Activated CD4-positive, alpha-beta memory T cell treated with anti-CD3 and anti-CD28 coated beads for 36 hours (primary cell): ENCODE measurements at places on chromosomes 13 and 19.
A peak's percentile ranks its signal among the peaks of the same experiment; 100 is the strongest.

- H3K27me3 ChIP-seq: no peaks in the 10 kb centered on the region
- no peak overlapping the region for H3K4me3 ChIP-seq
- peaks cover 11% of the 10 kb centered on the region for H3K36me3 ChIP-seq
- peaks cover 17% of the 10 kb centered on the region for H3K4me1 ChIP-seq
- DNase-seq: no peak
Measured at GRCh38 chr13:41178040-41178439, 16.3 kb downstream of the KBTBD7 start.

DNA sequence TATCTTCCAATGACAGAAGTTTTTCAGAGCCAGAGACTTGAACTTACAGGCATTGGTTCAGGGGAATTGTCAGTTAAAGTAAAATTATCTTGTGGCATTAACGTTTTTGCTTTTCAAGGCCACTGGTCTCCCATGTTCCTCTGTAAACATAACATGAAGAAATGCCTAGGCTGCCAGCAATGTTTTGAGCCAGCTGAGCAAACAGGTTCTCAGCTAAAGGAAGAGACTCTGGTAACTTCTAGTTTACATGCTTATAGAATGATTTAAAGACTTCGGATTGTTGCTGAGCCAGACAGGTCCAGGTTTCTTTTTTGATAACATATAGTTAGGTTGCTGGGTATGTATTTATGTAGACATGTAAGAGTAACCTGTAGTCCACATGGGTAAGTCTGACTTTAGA, 35.7 kb downstream of the ZNF493 start:
- no peak overlapping the region for H3K27ac ChIP-seq
- DNase-seq: no peak
- H3K27me3 ChIP-seq: no peaks in the 10 kb centered on the region
- H3K4me1 ChIP-seq: no peaks in the 10 kb centered on the region

DNA sequence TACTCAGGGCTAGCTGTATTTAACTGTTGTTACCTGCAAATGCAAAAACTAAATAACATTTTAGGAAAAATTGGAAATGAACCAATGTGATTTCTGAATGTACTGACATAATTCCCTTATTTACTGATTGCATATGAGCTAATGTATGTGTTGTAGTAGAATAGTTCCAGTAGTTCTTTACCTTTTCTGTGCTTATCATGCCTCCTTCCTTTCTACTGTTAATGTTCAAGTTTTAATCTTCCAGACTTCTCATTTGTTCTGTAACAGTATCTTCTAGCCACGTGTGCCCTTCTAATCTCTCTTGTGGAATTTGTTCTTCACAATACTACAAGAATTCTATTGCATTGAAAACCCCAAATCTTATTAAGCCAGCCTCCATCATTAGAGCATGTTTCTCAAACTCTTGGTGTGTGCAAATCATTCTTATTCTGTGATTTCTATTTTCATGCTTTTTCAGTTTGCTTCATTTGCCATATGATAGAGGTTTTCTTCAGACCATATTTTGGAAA, 17.7 kb downstream of the LSM14A start:
- no peaks in the 10 kb centered on the region for H3K27me3 ChIP-seq
- peaks cover 65% of the 10 kb centered on the region for H3K4me1 ChIP-seq
- H3K27ac ChIP-seq: no peak overlapping the region

DNA sequence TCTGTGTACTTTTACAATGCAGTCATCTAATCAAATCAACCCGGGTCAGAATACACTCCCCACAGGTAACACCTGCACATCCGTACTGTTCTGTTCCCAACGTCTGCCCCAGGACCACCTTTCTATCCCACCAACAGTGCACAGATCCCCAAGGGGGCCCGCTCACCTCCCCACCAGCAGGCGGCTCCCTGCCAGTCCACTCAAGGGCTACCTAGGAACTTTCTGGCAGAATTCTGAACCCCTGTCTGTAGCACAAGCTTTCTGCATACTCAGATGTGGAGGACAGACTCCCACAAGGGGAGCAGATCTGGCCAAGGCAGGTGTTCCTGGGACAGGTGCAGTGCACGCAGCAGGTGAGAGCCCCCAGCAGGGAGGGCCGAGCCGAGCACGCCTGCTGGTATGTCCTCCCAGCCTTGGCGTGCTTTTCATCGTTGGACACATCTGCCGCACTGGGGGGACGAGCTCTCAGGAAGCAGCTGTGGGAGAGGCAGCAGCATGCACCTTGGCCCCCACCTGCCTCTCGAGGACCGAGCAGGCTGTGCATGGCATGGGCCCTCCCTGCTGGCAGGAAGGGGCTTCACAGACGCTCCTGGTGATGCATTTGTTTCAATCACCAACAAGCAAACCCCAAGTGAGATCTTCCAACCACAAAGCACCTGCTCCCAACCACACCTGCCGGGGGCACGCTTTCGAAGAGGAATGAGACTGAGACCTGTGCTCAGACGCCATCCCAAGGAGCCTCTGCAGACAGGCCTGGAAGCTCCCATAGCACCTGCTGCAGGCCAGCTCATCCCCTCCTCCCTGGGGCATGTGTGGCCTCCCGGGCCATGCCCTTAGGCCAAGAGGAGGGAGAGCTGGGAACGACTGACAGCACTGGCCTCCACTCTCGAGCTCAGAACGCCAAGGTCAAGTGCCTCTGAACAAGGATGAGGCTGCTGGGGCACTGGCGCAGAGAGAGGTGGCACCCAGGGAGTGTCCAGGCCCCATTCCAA, 35.9 kb downstream of the RAB20 start:
- H3K27me3 ChIP-seq: no peaks in the 10 kb centered on the region
- H3K36me3 ChIP-seq: no peaks in the 10 kb centered on the region
- H3K4me1 ChIP-seq: peaks cover 24% of the 10 kb centered on the region
- no peak overlapping the region for H3K4me3 ChIP-seq
- H3K27ac ChIP-seq: no peak overlapping the region
- peak; percentile 24 for DNase-seq

GRCh38 chr13:38900188-38900587, 90.4 kb downstream of the STOML3 start:
- no peaks in the 10 kb centered on the region for H3K4me1 ChIP-seq
- H3K27ac ChIP-seq: no peak overlapping the region
- H3K36me3 ChIP-seq: no peaks in the 10 kb centered on the region
- no peak overlapping the region for H3K4me3 ChIP-seq
- DNase-seq: no peak

DNA sequence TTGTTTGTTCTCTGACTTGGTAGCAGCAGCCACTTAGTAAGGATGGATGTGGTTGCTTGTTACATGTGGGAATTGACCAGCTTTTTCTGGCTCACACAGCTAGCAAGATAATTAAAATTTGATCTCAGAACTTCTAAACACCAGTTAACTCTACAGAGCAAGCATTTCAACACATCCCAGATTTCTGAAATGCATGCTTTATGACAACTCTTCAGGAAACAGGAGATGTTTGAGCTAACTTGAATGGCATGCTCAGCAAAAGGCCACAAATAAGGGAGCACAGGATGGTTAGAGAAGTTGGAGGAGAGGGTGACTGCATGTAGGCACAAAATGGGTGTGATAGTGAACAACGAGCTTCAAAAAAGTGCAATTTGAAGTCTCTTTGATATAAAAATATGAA, 167.1 kb upstream of the SPRY2 start:
- H3K4me1 ChIP-seq: no peaks in the 10 kb centered on the region
- H3K27ac ChIP-seq: no peak overlapping the region
- H3K36me3 ChIP-seq: no peaks in the 10 kb centered on the region
- no peak overlapping the region for H3K4me3 ChIP-seq
- no peak for DNase-seq

DNA sequence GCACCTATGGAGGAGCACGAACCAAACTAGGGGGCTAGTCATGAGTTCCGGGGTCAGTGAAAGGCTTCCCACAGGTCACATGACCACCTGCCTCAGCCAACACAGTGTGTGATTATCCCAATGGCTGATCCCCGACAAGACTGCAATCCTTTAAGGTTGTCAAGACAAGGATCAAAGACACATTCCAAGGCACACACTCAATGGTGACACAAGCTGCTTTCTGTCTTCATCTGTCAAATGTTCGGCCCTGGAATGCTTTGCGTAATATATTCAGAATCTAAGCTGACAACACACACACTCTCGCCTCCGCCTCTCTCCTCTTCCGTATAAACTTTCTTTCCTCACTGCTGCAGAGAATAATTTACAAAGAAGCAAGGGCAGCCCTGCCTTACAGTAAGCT, 11.7 kb downstream of the RANBP3 start:
- no peaks in the 10 kb centered on the region for H3K27me3 ChIP-seq
- peaks cover 80% of the 10 kb centered on the region for H3K4me1 ChIP-seq
- H3K4me3 ChIP-seq: no peak overlapping the region
- peaks cover 5% of the 10 kb centered on the region for H3K36me3 ChIP-seq
- no peak for DNase-seq

DNA sequence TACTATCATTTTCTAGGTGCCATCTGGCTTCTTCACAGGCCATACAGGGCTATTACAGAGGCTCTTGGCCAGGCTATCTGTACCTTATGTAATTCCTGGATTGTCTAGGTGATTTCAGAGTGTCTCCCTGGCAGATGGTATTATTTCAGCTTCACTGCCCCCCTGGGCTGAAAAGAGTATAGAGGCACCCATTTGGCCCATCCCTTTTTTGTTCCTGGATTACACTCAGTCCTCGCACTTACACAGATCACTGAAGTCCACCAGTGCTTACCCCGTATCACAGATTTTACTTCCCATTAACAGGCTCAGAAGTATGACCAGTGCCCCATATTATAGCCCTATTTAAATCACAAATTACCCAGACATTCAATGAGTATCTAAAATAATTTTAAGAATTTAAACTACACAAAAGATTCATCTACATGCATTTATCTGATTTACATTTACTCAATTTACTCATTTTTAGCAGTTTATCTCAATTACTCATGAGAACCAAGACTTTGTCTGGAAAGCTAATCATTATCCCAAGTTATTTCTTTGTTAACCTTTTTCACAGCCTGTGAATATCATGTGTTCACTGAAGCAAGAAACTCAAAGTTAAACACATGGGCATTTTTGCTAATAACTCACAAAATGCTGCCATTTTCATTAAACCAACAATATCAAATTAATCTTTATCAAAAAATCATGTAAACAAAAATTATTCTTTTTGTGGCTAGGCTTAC, 121.0 kb downstream of the PCDH20 start:
- H3K4me1 ChIP-seq: no peaks in the 10 kb centered on the region
- H3K27me3 ChIP-seq: no peaks in the 10 kb centered on the region

- no peaks in the 10 kb centered on the region for H3K4me1 ChIP-seq
- no peak for DNase-seq
- H3K27me3 ChIP-seq: no peaks in the 10 kb centered on the region
- no peaks in the 10 kb centered on the region for H3K36me3 ChIP-seq
- no peak overlapping the region for H3K4me3 ChIP-seq
Measured at GRCh38 chr19:3420909-3421619, 54.7 kb downstream of the NFIC start.

DNA sequence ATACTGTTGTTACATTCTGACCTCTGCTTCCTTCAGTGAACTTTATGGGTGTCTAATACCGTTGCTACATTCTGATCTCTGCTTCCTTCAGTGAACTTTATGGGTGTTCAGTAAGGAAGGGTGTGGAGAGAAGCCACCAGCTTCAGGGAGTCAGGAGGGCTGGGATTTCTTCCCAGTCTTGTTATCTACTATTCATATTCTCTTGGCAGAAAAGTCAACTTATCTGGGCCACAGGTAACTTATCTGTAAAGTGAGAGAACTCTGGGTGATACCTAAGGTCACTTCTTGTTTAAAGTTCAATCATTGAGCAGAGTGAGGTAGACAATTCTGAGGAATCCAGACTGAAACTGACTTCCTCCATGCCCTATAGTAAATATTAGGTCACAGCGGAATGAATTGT, 71.2 kb upstream of the STK24 start:
- H3K36me3 ChIP-seq: no peaks in the 10 kb centered on the region
- no peak overlapping the region for H3K4me3 ChIP-seq
- H3K27me3 ChIP-seq: peaks cover 4% of the 10 kb centered on the region
- no peak for DNase-seq

- H3K4me1 ChIP-seq: peaks cover 9% of the 10 kb centered on the region
- H3K27me3 ChIP-seq: peaks cover 18% of the 10 kb centered on the region
- DNase-seq: no peak
- H3K27ac ChIP-seq: no peak overlapping the region
- no peak overlapping the region for H3K4me3 ChIP-seq
Measured at GRCh38 chr19:29873801-29874575, 62.2 kb downstream of the CCNE1 start.

- peaks cover 33% of the 10 kb centered on the region for H3K27me3 ChIP-seq
- H3K36me3 ChIP-seq: no peaks in the 10 kb centered on the region
- H3K27ac ChIP-seq: no peak overlapping the region
- H3K4me1 ChIP-seq: peaks cover 8% of the 10 kb centered on the region
- peak; percentile 22 for DNase-seq
Measured at GRCh38 chr13:24540236-24541126, 27.9 kb upstream of the PARP4 start.

DNA sequence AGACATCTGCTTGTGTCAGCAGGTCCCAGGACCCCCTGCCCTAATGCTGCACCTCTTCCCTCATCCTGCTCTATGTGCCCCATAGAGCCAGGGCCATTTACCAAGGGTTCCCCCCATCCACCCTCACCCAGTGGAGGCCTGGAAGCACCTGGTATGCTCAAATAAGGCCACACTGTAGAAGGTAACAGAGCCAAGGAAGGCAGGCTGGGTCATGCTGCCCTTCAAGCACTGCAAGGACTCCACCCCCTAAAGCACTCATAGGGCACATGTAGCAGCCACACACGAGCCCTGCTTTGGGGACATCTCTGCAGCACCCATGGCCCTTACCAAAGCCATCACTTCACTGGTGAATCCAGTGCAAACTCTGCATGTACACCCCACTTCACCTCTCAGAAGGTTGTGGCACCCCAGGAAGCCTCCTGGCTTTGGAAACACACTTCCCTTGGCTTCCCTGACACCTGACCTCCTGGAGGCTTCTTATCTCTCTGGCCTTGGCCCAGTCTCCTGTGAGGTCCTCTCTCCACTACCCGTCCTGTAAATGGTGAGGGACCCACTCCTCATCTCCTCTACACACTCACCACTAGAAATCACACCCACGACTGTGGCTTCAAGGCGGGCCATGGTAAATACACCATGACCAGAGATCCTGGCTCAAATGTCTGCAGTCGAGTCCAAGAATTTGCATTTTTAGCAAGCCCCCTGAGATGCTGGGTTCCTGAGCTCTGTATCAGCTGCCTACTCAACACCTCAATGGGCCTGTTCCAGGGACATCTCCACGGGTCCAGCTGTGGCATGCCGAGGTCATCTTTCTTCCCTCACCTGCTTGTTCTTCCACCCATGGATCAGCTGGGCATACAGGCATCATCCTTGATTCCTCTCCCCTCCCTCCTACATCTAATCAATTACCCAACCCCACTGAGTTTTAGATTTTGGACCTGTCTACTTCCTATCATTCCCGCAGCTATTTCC, 80.9 kb upstream of the DOCK9 start:
- no peak overlapping the region for H3K4me3 ChIP-seq
- DNase-seq: no peak
- peaks cover 48% of the 10 kb centered on the region for H3K4me1 ChIP-seq

- no peaks in the 10 kb centered on the region for H3K4me1 ChIP-seq
- no peak for DNase-seq
- H3K36me3 ChIP-seq: no peaks in the 10 kb centered on the region
Measured at GRCh38 chr13:102355251-102355650, 46.6 kb downstream of the FGF14 start.
